ENCODE measurements at places on chromosomes 5 and 9. TPM values are rescaled to one million over a fixed set of nuclear protein-coding genes. Genes with fewer than 3 reads are reported as not detected.

The SLC36A3 gene
- not detected for total RNA-seq

- no peak overlapping the region for H3K27ac ChIP-seq
- no peak overlapping the region for H3K4me3 ChIP-seq
- no peaks in the 10 kb centered on the region for H3K36me3 ChIP-seq
- H3K4me1 ChIP-seq, result no peaks in the 10 kb centered on the region
Observed at GRCh38 chr5:24747327-24747726, 102.5 kb upstream of the CDH10 start.

The AQP3 gene
- total RNA-seq, result 868 TPM

DNA sequence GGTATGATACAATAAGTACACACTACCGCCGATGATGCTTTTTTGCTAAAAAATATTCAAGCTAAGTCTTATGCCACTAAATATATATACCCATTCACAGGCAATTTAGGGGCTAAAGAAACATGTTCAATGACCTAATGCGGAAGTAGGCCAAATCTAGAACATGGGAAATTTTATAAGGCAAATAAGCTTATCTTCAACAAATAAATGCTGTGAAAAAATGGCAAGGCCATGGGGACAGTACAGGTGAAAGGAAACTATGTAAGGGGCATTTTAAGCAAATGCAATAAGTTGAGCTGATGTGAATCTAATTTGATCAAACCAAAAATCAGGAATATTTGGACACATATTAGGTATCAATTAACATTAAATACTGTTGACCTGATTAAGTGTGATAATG is 339.5 kb upstream of the EDIL3 start:
- no peak overlapping the region for H3K4me3 ChIP-seq
- H3K4me1 ChIP-seq, result no peaks in the 10 kb centered on the region
- no peak for DNase-seq
- no peak overlapping the region for H3K27ac ChIP-seq
- no peaks in the 10 kb centered on the region for H3K27me3 ChIP-seq

GRCh38 chr9:91625331-91625730 is 201.7 kb upstream of the NFIL3 start:
- H3K27me3 ChIP-seq, result no peaks in the 10 kb centered on the region
- H3K36me3 ChIP-seq, result no peaks in the 10 kb centered on the region
- no peak overlapping the region for H3K4me3 ChIP-seq
- DNase-seq, result no peak
- no peak overlapping the region for H3K27ac ChIP-seq
- H3K4me1 ChIP-seq, result no peaks in the 10 kb centered on the region

The FOXD4L6 gene
- total RNA-seq, result not detected

The SLC6A19 gene
- total RNA-seq, result not detected

The OLFML2A gene
- 39.3 TPM for total RNA-seq

The PKN3 gene
- total RNA-seq, result 8.3 TPM

- no peaks in the 10 kb centered on the region for H3K27me3 ChIP-seq
- peaks cover 67% of the 10 kb centered on the region for H3K36me3 ChIP-seq
- H3K4me1 ChIP-seq, result no peaks in the 10 kb centered on the region
- no peak overlapping the region for H3K4me3 ChIP-seq
- no peak for DNase-seq
- no peak overlapping the region for H3K27ac ChIP-seq
Observed at GRCh38 chr9:125361837-125362531, 100.4 kb downstream of the GAPVD1 start.

DNA sequence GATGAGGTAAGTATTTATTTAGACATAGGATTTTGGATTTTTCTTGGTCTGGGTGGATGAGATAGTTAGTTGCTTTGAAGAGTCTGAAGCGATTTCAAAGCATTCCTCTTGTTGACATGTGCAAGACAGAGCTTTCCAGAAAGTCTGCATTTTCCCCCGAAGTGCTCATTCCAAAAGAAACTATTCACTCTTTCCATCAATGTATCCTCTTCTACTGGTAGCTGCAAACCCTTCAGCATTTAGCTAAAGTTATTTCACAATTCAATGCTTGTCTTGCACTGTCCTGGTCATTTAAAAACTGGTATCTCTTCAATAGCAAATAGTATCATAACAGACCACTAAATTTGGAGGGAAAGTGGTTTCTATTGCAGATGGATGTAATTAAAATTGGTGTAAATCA is 13.0 kb downstream of the NREP start:
- no peaks in the 10 kb centered on the region for H3K36me3 ChIP-seq
- DNase-seq, result no peak
- H3K4me1 ChIP-seq, result peaks cover 35% of the 10 kb centered on the region
- no peak overlapping the region for H3K4me3 ChIP-seq
- no peaks in the 10 kb centered on the region for H3K27me3 ChIP-seq

The CSF2 gene
- total RNA-seq, result not detected

The TOPORS gene
- 18.4 TPM for total RNA-seq

The IFNA2 gene
- total RNA-seq, result not detected

GRCh38 chr9:70576116-70576515 is 161.7 kb upstream of the KLF9 start:
- H3K4me3 ChIP-seq, result no peak overlapping the region
- H3K27me3 ChIP-seq, result no peaks in the 10 kb centered on the region
- H3K27ac ChIP-seq, result no peak overlapping the region
- peaks cover 20% of the 10 kb centered on the region for H3K4me1 ChIP-seq
- no peaks in the 10 kb centered on the region for H3K36me3 ChIP-seq

GRCh38 chr9:69817202-69817601 is 3.4 kb upstream of the CFAP95 start:
- H3K27ac ChIP-seq, result no peak overlapping the region
- no peaks in the 10 kb centered on the region for H3K36me3 ChIP-seq
- H3K27me3 ChIP-seq, result no peaks in the 10 kb centered on the region

DNA sequence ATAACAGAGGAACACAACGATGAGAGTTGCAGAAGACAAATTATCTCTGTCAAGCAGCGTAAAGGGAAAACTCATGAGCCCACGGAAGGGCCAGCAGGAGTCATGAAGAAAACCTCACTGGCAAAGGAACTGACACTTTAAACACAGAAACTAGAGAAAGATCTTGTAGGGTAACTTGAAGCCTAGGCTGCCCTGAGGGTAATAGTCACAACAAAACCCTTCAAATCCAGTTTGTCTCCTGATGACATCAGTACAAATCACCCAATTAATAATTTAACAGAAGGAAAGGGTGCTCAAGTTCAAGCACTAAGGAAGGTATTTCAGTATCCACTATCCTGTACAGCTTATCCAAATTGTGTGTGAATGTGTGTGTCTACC is 549.1 kb downstream of the MTRR start:
- DNase-seq, result no peak
- H3K27ac ChIP-seq, result no peak overlapping the region
- H3K4me1 ChIP-seq, result no peaks in the 10 kb centered on the region
- no peaks in the 10 kb centered on the region for H3K27me3 ChIP-seq
- H3K4me3 ChIP-seq, result no peak overlapping the region

- no peak for DNase-seq
- H3K36me3 ChIP-seq, result no peaks in the 10 kb centered on the region
Observed at GRCh38 chr9:76357555-76357954, 36.7 kb downstream of the RFK start.

GRCh38 chr5:135397084-135397483 is 1.9 kb downstream of the MACROH2A1 start:
- no peak overlapping the region for H3K27ac ChIP-seq
- no peaks in the 10 kb centered on the region for H3K36me3 ChIP-seq
- no peak overlapping the region for H3K4me3 ChIP-seq
- no peaks in the 10 kb centered on the region for H3K27me3 ChIP-seq
- DNase-seq, result no peak

- no peaks in the 10 kb centered on the region for H3K27me3 ChIP-seq
- H3K27ac ChIP-seq, result peak overlapping the region; percentile 2
- no peaks in the 10 kb centered on the region for H3K36me3 ChIP-seq
- H3K4me3 ChIP-seq, result no peak overlapping the region
- DNase-seq, result no peak
Observed at GRCh38 chr9:93509084-93509483, 55.7 kb upstream of the FAM120AOS start.

The ENTR1 gene
- 60.4 TPM for total RNA-seq

The PDGFRB gene
- 173 TPM for total RNA-seq

GRCh38 chr5:145689235-145689634 is 145.9 kb downstream of the PRELID2 start:
- H3K27ac ChIP-seq, result no peak overlapping the region
- no peak for DNase-seq
- no peaks in the 10 kb centered on the region for H3K4me1 ChIP-seq
- no peaks in the 10 kb centered on the region for H3K27me3 ChIP-seq

- H3K4me3 ChIP-seq, result no peak overlapping the region
- peaks cover 19% of the 10 kb centered on the region for H3K4me1 ChIP-seq
- DNase-seq, result no peak
Observed at GRCh38 chr9:111152614-111153406, 114.5 kb upstream of the LPAR1 start.

DNA sequence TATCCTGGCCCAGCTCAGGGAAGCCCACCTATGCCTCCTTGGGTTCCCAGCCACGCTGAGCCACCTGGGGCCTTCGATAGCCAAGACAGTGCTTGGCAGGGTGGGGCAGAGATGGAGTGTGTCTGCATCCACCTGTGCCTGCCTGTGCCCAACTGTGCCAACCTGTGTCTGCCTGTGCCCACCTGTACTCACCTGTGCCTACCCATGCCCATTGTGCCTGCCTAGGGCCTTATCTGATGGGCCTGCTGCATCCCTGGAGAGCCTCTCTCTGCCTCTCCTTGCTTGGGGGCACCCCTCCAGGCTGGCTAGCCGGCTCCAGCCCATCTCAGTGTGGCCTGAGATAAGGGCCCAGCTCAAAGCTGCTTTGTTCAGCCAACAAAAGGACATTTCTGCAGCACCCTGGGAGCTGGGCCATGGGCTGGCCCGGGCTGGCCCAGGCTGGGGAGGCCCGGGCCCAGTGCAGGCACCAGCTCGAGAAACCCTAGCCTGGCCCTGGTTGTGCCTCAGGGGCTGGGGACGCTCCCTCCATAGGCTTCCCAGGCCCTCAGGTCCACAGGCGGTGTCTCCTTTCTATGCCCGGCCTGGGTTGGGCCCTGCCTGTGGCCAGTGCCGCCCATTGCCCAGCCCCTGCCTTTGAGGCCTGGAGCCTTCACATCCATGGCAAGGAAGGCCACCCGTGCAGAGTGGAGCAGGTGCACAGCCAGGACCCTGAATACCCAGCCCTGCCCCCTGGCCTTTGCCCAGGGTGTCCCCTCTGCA is 37.3 kb upstream of the NOTCH1 start:
- H3K27ac ChIP-seq, result no peak overlapping the region
- H3K36me3 ChIP-seq, result no peaks in the 10 kb centered on the region
- peaks cover 44% of the 10 kb centered on the region for H3K4me1 ChIP-seq
- H3K27me3 ChIP-seq, result no peaks in the 10 kb centered on the region
- no peak for DNase-seq

DNA sequence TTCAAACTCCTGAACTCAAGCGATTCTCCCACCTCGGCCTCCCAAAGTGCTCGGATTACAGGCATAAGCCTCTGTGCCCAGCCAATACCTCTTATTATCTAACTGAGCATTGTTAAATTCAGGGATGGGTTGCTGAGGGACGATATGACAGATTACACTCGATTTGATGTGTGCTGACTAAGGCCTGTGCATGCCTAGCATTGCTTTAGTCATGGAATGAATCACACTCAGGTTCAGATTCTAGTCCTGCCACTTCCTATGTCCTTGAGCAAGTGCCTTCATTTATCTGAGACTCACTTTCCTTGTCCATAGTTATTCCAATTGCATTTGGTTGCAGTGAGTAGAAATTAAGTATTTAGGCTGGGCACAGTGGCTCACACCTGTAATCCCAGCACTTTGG is 19.5 kb downstream of the THBS4 start:
- no peaks in the 10 kb centered on the region for H3K4me1 ChIP-seq
- H3K27ac ChIP-seq, result no peak overlapping the region
- H3K27me3 ChIP-seq, result no peaks in the 10 kb centered on the region
- H3K4me3 ChIP-seq, result no peak overlapping the region
- H3K36me3 ChIP-seq, result no peaks in the 10 kb centered on the region

DNA sequence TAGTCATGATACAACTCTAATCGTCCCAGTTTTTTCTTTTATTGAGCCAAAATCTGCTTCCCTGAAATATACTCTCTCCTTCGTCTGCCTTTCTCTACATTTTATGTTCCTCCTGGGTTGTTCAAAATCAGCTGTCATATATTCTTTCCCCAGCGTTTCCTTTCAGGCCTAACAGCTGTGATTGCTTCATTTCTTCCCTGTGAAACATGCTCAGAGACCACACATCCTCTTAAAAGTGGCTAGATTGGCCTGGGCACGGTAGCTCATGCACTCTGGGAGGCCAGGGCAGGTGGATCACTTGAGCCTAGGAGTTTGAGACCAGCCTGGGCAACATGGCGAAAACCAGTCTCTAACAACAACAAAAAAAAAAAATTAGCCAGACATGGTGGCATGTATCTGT is 25.1 kb downstream of the NFX1 start:
- peaks cover 4% of the 10 kb centered on the region for H3K36me3 ChIP-seq
- H3K27me3 ChIP-seq, result no peaks in the 10 kb centered on the region
- no peak overlapping the region for H3K4me3 ChIP-seq
- no peak for DNase-seq

The PCA3 gene
- total RNA-seq, result not detected

DNA sequence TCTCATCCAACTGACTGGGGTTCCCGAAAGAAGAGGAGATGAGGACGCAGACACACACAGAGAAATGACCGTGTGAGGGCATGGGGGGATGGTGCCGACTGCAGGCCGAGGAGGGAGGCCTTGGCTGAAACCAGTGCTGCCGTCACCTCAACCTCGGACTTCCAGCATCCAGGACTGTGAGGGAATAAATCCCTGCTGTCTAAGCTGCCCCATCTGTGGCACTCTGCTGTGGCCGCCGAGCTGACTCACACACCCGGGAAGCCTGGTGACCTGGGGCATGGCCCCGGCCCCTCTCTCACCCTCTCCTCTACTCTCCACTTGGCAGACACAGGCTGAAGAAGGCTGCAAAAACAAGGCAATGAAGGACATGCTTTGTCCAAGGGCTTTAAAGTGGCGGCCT is 4.4 kb upstream of the COL5A1 start:
- H3K27me3 ChIP-seq, result no peaks in the 10 kb centered on the region
- no peak overlapping the region for H3K4me3 ChIP-seq
- no peak overlapping the region for H3K27ac ChIP-seq
- peaks cover 9% of the 10 kb centered on the region for H3K4me1 ChIP-seq

The PDZD2 gene
- 42.7 TPM for total RNA-seq
